ENCODE measurements at places on chromosomes 5 and 9.

DNA sequence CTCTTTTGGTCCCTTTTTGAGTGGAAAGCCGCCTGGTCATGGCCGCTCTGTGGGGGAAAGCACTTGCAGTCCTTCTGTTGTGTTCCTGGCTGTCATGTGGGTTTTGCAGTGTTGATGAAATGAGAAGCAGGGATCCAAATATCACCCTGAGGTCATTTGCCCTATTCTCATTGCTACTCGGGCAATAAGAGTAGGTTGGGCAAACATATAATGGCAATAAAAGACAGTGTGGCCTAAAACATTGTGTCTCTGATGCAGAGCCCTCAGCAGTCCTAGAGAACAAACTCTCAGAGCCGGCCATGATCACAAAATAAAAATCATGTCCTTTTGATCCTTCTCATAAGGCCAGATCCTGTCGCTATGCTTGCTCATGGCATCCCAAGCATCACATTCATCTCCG is 361.1 kb upstream of the KLF4 start:
- DNase-seq: no peak

DNA sequence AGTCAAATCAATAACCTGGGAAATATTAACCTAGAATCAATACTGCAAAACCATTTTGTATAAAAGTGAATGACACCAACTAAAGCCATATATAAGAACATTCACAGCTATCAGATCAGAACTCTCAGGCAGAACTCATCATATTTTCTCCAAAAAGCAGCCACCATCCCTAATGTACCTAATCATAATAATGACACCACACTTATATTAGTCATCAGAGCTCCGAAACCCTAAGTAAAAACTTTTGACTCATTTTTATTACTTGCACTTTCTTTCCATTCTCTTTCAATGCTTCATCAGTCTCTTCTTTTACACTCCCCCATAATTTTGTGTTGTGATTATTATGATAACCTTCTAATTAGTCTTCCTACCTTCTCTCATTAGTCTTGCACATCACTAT is 45.3 kb downstream of the INSL6 start:
- DNase-seq: no peak

GRCh38 chr9:101132801-101133200 is 104.3 kb downstream of the PLPPR1 start:
- DNase-seq: no peak

GRCh38 chr5:18050776-18051175 is 416.5 kb downstream of the TAF11L14 start:
- no peak for DNase-seq

DNA sequence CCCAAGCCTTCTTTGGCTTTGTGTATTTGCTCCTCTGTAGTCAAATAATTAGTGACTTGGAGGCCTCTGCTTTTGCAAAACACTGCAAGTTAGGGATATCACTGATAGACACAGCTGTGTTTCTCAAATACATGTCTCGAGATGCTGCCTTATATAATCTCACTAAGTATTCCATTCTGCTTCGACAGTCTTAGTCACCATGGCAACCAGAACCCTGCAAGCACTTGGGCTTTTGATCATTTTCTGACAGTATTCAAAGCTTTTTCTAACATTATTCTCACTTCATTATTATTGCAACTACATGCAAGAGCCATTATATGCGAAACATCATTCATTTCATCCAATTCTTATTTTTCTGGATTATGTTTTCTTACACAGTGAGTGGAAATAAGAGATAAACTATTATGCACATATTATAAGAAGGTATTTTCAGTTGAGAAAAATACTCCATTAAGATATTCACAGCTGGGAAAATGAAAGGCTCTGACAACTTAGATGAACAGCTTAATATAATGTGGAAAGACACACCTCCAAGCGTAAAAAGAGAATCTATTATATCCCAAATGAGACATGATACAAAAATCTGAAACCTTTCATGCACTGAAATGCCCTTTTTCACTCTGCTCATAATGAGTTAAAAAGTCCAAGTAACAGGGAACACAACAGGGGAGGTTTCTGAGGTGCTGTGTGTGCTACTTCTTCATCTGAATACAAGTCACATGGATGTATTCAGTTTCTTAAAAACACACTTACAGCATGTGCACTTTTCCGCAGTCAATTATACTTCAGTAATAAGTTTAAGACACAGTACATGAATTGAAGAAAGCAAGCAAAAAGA is 93.9 kb downstream of the SCAI start:
- no peak for DNase-seq

DNA sequence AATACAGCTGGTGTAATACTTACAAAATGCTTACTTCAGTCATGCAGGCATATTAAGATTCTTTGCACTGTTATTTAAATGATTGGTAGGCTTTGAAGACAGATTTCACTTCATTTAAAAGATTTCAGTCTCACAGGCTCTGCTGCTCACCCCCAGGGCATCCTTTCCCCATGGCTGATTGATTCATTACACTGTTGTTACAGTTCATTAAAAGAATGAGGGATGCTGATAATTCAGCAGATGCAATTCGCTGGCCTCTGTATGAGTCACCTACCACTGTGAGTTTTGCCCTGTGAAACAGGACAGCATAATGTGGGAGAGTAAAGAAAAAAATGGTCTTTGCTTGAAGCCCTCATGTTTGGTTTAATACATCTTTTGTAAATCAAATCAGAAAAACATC is 246.9 kb downstream of the CYLC2 start:
- no peak for DNase-seq

DNA sequence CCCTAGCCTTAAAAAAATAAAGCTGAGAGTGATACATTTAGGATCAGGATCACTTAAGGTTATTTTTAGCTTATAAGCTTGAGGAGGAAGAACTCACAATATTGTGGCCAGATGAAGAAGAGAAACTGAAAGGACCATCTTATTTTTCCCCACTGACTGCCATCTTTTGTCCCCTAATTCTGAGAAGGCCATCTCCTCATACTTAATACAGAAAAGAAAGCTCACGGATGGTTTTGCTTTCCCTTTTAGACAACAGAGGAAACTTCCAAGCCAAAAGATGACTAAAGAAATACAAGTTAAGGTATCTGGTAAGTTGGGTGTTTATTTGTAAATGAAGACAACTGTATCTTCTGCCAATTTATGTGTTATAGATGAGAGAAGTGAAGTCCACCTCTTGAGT is 36.4 kb downstream of the ERAP1 start:
- no peak for DNase-seq

GRCh38 chr9:114006155-114006550 is 71.9 kb downstream of the AMBP start:
- peak; percentile 13 for DNase-seq

DNA sequence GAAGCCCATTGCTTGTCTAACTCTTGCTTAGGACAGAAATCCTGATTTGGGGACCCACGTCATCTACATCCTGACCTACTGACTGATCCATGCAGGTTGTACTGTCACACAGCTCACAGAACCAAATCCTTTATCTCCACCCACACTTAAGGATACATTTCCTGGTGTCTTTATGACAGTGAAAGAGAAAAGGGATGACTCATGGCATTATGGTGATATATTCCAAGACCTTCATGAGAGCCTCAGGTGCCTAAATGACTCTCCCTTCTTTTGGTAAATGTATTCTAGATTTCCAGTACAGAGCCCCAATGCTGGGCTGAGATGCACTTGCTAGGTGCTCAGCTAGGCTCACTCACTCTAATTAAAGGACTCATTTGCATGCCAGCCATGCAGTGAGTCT is 26.0 kb upstream of the DMRT2 start:
- no peak for DNase-seq

DNA sequence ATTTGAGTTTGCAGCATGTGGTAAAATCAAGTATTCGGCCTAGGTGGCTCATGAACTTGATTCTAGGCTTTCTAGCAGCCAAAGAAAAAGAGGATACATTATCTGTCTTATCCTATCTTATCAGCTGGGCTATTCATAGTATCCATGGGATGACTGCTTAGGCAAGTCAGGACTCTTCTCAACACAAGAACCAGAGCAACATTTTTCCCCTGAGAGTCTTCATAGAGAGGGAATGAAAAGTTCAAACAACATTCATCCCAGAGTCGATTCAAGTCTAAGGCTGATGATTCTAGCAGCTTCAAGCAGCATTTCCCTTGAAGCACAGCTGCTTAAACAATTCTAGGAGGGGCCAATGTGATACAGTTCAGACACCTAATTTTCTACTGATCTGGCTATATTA is 3.0 kb downstream of the S100Z start:
- no peak for DNase-seq

- DNase-seq: no peak
These were observed 139.9 kb downstream of the RFX3 start for GRCh38 chr9:3385871-3386270.

- no peak for DNase-seq
These were observed 45.6 kb upstream of the STXBP1 start for GRCh38 chr9:127566351-127567001.

DNA sequence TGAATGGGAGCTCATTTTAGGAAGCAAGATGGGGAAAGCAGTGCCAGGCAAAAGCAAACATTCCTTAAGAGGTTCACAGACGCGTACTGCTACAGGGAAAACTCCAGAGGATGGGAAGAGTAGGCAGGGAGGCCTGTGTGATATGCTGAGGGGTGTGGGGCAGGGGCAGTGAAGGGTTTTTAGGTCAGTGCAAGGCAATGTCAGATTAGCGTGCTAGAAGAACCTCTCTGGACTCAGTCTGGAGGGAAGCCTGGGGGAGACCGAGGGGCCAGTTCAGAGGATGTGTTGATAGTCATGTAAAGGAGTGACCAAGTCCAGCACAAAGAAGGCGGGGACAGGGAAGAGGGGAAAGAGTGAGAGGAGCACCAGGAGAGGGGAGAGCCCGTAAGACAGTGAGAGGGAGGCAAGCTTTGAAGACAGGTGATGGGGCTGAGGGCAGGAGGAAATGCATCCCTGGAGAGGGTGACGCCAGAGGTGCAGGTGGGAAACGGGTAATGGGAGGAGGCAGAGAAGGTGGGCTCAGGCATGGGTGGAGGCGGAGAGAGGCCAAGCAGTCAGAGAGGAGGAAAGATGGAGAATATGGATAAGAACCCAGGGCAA is 134.5 kb downstream of the MTX3 start:
- DNase-seq: peak; percentile 27

- DNase-seq: no peak
These were observed 52.5 kb downstream of the OXCT1 start for GRCh38 chr5:41817625-41818301.

GRCh38 chr5:102289251-102289899 is 6.7 kb downstream of the SLCO4C1 start:
- no peak for DNase-seq

DNA sequence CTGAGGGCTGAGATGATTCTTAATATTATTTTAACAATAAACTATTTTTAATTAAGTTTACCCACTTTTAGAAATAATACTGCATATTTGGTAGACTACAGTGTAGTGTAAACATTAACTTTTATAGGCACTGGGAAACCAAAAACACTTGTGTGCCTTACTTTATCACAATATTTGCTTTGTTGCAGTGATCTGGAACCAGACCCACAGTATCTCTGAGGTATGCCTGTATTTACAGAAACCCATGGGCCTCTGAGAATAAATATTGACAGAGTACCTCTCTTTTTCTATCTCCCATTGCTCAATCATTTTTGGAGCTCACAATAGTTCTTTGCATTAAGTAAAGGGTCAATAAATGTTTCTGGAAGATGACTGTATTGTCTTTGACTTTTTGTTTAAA is 73.3 kb downstream of the SLCO4C1 start:
- DNase-seq: no peak

DNA sequence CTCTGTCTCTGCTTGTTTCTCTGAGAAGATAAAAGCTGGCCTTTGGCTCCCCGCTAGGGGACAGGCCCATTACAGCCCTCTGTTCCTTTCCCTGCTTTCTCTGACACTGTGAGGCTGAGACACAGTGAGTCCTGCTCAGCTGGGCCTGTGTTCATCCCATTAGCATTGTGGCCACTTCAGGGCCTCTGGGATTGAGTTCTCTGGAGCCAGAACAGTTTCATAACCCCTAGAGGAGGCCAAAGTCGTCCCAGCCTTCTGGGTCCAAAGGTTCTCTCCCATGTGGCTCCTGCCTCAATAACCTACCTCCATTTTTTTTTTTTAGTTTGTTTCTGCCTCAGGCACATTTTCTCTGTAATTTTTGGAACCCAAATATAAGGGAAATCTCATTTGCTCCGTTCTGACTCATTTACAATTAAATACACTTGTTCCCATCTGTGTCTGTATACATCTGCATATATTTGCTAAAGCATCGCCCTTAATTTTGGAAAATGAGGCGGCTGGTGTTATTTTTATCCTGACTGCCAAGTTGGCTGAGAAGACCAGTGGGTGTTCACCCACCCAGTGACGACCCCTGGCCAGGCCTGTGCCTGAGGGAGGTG is 27.3 kb upstream of the CTNNA1 start:
- DNase-seq: no peak

DNA sequence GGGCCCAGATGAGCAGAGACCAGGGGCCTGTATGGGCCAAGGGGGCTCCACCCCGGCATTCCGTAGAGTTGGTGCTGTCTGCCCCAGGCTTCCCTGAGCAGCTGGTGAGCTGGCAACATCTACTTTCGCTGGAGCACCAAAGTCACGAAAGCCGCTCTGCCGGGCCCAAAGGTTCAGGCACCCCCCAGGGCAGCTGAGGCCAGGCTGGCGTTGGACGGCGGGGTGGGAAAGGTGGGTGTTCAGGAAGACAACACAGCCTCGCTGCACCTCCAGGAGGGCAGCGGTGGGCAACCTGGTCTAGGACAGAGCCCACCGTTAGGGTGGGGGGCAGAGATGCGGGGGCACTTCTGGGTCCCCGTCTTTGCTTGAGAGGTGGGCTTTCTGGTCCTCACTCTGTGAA is 30.1 kb upstream of the TMEM250 start:
- no peak for DNase-seq

GRCh38 chr9:105255421-105255820 is 11.0 kb downstream of the SLC44A1 start:
- no peak for DNase-seq

DNA sequence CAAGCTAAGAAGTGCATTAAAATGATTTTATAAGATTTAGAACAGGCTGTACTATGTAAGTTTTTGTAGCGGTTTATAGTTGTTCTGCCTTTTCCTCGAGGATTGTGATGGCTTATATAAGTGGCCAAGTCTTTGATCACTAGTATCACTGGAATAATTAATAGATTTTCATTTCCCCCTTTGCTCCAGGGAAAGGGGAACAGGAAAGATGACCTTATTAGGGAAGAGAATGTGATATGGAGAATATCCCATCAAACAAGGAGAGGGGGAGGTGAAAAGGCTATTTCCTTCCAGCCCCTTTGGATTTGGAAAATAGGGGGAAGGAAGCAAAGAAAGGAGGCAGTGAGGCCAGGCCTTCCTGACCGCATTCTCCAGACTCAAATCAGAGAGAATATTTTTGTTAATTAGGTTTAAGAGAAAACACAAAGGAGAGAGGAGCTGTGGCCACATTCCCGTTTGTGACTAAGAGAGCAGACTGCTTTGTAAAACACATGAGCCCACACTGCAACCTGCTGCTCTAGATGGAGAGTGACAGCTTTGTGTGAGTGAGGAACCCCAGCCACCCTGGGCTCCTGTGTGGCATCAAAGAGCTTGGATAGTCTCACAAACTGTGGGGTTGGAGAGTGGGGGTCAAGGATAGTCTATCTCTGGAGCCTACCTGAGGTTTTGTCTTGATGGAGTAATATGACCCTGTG is 359.5 kb downstream of the DTWD2 start:
- DNase-seq: no peak

Measured in liver (tissue), 10 donors.